GM19239 (cell line): ENCODE measurements at places on chromosomes 11 and 22.

- peak; percentile 26 for DNase-seq
Observed at GRCh38 chr11:134139873-134140331, 71.0 kb downstream of the JAM3 start.

GRCh38 chr11:72576661-72577060 lies 97.6 kb downstream of the PDE2A start:
- no peak for DNase-seq

DNA sequence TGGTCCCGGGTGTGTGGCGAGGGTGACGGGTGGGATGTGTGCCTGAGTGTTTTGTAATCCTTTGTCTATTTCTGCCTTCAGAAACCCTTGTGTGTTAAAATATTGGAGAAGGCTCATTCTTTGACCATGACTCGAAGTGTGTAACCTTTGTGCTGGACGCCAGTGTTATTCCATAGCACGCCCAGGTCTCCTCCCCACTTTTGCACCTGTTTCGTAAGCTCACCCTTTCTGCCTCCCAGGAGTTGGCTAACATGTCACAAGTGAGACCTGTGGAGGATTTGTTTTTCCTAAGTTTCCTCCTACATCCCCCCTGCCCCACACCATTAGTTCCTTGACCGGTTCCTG lies 382 bp downstream of the C11orf54 start:
- no peak for DNase-seq

- DNase-seq, result no peak
Observed at GRCh38 chr11:118656563-118657165, 22.8 kb downstream of the TREH start.

GRCh38 chr11:94862926-94863880 lies 95.0 kb downstream of the AMOTL1 start:
- DNase-seq, result no peak
